ENCODE measurements at places on chromosomes 7 and 10.

DNA sequence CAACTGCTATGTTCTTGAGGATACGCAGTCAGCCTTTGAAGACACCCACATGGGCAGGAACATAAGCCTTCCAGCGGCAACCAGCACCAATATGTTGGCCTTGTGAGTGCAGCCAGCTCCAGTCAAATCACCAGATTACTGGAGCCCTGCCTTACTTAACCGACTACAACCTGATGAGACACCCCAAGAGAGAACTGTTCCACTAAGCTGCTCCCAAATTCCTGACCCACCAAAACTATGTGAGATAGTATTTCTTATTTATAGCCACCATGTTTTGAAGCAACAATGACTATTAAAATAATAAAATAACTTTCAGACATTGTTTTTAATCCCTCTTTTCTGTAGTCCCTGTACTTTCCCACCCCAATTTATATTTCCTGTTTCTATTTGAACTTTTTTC, 179.6 kb downstream of the ADK start:
- no peak for DNase-seq

GRCh38 chr7:127824682-127825081, 172.7 kb downstream of the SND1 start:
- DNase-seq: no peak

DNA sequence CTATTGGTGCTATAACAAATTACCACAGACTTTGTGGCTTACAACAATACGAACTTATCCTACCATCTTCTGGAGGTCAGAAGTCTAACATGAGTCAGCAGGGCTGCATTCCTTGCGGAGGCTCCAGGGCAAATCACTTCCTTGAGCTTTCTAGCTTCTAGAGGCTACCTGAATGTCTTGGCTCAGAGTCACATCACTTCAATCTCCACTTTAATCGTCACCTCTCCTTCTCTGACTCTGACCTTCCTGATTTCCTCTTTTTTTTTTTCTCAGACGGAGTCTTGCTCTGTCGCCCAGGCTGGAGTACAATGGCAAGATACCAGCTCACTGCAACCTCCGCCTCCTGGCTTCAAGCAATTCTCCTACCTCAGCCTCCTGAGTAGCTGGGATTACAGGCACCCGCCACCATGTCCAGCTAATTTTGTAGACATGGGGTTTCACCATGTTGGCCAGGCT, 44.6 kb upstream of the ANAPC16 start:
- no peak for DNase-seq

DNA sequence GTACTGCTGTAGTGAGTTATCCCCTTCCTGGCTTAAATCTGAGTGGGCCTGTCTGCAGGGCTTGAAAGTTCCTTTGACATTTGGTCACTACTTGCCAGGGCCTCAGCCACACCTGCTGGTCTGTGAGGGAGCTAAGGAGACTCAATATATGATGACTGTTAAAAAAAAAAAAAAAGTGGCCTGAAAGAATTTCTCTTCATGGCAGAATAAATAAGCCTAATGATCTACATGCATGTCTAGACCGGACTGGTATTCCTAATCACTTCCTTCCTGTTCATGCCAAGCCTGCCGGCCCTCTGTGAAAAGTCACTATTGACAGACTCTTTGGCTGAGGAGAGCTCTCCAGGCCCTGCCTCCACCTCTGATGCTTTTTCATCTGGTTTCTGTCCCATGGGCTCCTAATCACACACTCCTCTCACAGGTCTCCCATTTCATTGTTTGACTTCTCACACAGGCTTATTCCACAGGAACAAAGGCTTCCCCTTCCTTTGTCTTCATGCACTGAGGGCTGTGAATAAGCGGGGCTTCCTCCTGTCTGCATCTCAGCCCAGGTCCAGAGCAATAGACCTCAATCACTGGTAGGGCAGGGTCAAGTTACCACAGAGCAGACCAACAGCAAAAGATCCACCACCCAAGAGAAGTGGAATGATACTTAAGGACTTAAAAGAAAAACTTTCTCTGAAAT, 99.1 kb upstream of the SEC61G start:
- DNase-seq: no peak

GRCh38 chr7:27186668-27187474, 1.8 kb upstream of the HOXA11 start:
- no peak for DNase-seq

GRCh38 chr7:131895541-131896164, 339.2 kb upstream of the PODXL start:
- DNase-seq: no peak

DNA sequence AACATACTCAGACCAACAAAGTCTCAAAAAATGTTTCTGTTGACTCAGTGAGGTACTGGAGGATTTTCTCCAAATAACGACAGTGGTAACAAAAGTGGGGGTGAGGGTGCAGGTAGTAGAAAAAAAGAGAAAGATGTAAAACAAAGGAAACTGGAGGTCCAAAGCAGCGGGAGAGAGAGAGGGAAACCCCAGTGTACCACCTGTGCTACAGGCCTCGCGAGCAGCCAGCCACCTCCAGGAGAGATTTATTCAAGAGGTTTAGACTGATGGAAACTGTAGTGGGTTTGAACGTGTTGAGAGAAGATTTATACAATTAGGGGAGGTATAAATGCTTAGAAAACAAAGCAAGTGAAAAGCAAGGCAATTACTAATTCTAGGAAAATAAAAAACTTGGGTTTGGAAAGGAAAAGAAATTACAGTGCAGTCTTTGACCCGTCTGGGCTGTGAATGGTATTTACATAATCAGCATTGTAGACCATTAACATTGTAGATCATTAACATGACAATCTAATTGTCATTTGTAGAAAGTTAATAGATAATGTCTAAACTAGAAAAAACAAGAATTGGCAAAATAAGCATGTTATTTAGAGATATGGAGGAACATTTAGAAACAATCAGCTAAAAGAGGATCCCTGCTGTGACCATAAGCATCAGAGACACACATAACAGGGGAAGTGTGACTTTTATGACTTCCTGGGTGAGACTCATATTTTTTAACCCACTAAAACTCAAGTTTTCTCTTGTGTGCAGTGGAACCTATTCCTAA, 180.0 kb downstream of the RELN start:
- no peak for DNase-seq

DNA sequence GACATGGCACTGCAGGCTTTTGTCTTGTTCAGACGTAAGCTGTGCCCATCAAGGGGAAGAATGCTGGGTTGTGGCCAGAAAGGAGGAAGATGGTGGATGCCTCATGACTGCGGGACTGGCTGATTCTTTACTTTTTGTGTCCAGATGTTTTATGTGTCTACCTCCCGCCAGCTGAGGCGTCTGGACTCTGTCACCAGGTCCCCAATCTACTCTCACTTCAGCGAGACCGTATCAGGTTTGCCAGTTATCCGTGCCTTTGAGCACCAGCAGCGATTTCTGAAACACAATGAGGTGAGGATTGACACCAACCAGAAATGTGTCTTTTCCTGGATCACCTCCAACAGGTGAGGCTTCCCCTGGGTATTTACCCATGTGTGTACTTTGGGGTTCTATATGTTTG, 53.5 kb downstream of the ABCC2 start:
- no peak for DNase-seq

- DNase-seq: no peak
These were observed 56.2 kb upstream of the SEPHS1 start for GRCh38 chr10:13404305-13404759.

DNA sequence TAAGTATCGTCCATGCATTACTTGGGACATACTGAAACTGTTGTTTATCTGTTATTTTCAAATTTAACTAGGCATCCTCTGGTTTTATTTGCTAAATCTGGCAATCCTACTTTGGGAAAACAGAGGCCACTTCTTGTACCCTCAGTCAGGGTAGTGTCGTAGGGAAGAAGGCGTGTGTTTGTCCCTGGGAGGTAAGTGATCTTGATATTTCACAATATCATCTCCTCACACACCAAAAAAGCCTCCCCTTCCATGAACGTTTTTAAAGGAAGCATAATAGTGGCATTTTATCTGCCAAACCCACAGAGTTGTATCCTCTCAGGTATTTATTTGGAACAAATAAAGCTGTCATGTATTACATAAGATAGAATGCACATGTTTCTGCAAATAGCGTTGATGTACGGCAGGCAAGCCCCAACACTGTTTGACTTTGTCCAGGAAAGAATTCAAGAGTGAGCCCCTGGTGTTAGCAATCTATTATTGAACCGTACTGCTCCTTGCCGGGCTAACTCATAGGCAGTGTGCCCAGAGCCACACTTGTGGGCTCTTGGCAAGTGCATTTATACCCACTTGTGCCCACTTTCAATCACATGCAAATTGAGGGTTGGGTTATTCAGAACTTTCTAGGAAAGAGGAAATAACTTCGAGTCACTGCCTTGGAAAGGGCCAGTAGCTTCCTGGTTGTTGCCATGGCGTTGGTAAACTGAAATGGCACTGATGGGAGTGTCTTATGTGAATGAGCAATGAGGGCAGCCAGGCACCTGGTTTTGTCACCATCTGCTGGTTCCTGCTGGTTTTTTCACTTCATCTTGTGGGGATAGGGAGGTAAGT, 266.0 kb downstream of the USP6NL start:
- DNase-seq: no peak

DNA sequence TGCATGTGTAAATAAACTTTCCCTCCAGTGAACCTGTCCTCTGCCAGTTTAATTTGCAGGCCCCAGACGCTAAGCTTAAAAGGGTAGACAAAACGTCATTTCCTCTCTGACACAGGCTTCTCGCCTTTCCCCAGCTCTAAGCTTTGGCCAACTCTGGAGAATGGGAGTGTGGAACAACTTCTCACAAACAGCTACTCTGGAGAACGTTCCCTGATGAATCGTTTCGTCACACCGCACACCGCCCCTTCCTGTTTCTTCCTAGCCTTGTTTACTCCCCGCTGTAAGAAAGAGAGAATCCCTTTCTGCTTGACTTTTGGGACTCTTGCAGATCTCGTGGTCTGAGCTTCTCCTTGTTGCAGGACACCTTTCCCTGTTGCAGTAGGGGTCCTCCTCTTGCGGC, 564.2 kb downstream of the TCERG1L start:
- no peak for DNase-seq

- DNase-seq: no peak
These were observed 29.7 kb upstream of the SEC61G start for GRCh38 chr7:54788664-54789063.

Data from CD4-positive, alpha-beta T cell treated with Interleukin-6 for 4 hours (primary cell).